ENCODE measurements at places on chromosomes 16 and 17.

DNA sequence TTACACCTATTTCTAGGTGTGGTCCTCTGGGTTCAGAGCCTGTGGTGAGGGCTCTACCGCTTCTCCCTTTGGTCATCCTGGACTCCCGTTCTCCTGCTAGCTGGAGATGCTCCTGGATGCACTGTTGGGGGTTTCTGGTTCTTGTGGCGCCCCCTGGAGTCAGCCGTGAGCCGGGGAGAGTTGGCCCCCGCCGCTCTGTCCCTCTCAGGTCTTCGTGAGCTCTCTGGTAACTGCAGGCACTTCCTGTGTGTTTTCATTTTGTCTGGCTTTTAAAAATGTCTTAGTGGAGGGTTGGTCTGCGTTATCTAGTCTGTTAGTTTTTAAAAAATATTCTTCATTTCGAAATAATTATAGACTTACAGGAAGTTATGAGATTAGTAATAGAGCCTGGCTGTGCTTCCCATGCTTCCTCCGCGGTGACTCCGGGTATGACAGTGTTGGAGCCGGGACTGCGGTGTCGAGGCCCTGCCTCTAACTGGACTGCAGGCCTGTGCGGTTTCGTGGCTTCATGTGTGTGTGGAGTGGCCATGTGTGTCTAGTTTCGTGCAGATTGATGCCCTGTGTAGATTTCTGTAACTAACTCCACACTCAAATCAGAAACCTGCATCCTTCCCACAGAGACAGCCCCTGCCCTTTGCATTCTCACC lies 78.0 kb upstream of the ZNF750 start:
- peak; percentile 37 for DNase-seq

DNA sequence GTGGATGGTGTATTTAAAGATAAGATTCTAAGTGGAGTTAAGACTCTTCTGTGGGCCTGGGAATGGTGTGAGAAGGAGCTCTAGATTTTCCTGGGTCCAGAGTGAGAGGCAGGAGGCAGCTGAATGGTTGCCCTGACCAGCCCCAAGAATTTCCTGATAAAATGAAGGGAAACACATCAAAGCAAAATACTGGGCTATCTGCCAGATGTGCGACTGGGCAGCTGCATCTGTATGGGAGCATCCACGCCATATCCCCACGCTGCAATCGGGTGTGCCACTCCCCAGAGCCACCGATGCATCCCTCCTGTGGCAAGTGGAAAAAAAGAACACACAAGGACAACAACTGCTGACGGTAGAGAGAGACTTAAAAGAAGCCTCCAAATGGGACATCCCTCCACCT lies 84.3 kb upstream of the COX10 start:
- DNase-seq = no peak

DNA sequence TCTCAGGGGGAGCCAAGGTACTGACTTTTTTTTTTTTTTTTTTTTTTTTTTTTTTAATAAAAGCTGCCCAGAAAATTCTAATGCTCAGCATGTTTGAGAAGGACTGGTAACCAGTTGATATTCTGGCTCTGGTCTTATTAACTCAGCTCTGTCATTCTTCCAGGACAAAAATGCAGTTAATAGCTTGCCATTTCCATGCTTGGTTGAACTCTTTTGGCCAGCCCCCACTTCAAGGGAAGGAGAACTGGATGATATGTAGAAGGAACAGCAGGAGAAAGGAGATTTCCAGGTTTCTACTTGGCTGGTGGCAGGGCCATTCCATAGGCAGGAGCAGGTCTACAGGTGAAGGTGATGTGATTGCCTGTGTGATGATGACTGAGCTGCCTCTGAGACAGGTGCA lies 59.2 kb upstream of the TANC2 start:
- DNase-seq = no peak

DNA sequence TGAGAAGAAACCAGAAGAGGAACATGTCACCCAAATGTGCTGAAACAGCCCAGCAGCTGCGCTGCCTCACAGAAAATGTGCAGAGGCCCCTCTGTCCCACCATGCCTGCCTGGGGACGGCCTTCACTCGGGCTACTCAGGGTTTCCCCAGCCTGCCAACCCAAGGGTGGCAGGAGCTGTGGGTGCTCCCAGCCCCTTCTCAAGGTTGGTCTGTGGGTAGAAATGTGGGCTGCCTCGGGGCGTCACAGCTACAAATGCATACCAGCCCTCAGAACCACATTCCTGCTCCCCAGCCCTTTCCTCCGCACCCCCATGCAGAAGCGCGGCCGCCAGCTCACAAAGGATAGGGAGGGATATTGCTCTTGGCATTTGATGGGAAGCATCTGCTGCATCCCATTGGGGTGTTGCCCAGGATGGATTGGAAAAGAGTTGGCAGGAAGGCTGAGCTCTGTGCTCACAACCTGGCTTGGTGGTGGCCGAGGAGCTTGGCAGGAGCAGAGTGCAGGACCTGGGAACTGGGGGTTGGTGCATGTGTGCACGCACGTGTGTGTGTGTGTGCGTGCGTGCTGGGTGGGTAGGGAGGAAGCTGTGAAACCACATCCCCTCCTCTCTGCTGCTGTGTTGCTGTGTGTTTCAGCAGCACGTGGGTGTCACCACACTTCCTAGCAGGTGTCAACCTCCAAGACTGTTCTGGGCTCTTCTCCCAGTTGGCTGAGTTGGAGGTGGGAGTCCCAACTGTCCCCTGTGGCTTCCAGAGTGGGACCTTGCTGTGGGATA lies 304.4 kb downstream of the SEC14L1 start:
- no peak for DNase-seq

- DNase-seq = no peak
Observed at GRCh38 chr17:36667922-36668321, 66.5 kb downstream of the MRM1 start.

DNA sequence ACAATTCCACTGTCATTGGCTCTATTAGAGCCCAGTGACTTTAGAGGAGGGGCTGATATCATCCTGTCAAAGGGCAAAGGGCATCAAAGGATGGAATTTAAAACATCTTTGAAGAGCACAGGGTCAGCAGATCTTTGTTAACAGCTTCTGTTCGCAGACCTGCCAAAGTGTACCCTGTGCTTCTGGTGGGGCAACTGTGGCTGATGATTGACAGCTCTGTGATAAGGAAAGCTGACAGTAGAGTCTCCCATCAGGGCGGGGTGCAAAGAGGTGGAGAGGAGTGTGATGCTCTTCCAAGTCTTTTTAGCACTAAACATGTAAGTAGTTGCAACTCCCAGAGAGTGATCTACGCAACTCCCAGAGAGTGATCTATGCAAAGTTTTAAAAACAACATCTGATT lies 742.1 kb upstream of the SOX9 start:
- no peak for DNase-seq

DNA sequence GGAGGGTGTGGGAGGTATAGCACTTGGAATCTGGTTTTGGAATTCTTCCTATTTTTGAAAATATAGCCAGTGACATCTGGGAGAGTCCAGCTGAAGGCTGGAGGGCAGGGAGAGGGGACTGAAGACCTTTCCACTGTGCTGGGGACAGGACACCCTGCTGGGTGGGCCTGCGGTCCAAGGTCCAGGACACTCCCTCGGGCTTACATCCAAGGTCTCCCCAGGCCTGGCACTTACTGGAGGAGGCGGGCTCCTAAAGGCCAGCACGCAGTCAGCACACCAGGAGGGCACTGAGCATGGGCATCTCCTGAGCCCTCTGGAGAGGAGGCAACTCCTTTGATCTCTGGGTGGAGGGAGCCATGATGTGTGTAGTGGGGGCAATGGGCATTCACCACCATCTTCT lies 35.5 kb upstream of the ETV4 start:
- DNase-seq = no peak

- DNase-seq = no peak
Observed at GRCh38 chr16:51510416-51510815, 359.3 kb upstream of the SALL1 start.

Measured in HTR-8/SVneo (cell line).